GM03348 (cell line): ENCODE measurements at places on chromosomes 2 and 18.

DNA sequence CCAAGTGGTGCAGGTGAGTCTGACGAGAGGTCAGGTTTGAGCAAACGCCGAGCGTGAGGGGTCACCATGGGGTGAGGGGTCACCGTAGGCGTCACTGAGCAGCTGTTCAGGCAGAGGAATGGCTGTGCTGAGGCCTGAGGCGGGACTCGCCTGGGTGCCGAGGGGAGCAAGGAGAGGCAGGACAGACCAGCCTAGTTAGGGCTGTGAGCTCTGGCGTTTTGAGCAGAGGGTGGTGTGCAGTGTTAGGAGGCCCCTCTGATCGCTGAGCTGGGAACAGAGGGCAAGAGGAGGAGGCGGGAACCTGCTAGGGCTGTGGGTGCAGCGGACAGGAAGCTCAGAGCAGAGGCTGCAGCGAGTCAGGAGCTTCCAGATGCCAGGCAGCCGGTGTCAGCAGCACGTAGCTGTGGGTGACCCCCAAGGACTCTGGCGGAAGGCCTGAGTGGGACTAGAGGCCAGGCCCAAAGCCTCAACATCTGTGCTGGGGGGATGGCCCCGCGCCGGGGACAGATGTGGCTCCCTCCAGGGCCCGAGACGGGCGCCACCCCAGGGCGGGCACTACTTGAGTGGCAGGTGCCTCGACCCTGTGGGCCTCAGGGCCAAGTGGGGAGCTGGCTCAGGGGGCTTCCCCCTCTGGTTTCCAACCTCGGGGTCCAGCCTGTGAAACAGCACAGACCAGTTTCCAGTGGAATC is 55.7 kb downstream of the KCNG2 start:
- no peak for DNase-seq

- no peak for DNase-seq
Observed at GRCh38 chr2:109059474-109060165, 69.4 kb upstream of the SH3RF3 start.

GRCh38 chr2:38947241-38948239 is 57.9 kb downstream of the ARHGEF33 start:
- peak; percentile 81 for DNase-seq

DNA sequence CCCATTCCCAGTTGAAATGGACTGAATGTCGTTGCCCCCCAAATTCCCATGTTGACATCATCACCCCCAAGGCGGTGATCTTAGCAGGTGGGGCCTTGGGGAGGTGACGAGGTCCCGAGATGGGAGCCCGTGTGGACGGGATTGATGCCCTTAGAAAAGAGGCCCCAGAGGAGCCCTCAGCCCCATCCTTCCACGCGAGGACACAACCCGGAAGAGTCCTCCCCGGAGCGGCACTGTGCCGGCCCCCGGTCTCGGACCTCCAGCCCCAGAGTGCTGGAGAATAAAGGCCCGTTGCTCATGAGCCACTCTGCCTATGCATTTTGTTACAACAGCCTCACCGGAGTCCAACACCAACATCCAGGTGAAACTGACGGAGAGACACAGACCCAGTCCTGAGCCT is 30.4 kb upstream of the SALL3 start:
- DNase-seq = no peak

- DNase-seq = no peak
Observed at GRCh38 chr2:238921259-238921658, 73.4 kb downstream of the TWIST2 start.

DNA sequence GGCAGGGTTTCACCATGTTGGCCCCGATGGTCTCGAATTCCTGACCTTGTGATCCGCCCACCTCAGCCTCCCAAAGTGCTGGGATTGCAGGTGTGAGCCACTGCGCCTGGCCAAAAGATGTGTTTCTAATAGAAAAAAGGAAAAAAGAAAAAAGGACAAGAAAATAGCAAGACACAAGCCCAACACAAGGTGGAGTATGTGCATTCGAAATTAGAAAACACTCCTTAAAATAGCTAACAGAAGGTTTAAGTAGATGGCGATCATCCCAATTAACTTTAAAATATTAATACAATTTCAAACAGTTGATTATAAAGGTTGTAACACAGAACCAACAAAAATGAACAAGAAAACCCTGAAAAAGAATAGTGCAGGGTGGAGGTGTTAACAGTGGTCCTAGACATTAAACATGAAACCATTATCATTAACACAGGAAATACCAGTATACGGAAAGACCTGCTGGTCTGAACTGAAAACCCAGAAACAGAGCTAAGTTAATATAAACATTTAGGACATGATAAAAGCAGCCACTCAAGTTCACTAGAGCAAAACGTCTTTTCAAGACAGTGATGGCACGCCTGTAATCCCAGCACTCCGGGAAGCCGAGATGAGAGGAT is 57.9 kb downstream of the HDLBP start:
- no peak for DNase-seq

- peak; percentile 17 for DNase-seq
Observed at GRCh38 chr2:33134791-33135560, 188.2 kb downstream of the LTBP1 start.

- DNase-seq = no peak
Observed at GRCh38 chr2:62968668-62969067, 82.0 kb upstream of the OTX1 start.

- DNase-seq = no peak
Observed at GRCh38 chr2:225002656-225003045, 39.6 kb downstream of the DOCK10 start.

- no peak for DNase-seq
Observed at GRCh38 chr2:218086478-218086877, 17.4 kb downstream of the RUFY4 start.

DNA sequence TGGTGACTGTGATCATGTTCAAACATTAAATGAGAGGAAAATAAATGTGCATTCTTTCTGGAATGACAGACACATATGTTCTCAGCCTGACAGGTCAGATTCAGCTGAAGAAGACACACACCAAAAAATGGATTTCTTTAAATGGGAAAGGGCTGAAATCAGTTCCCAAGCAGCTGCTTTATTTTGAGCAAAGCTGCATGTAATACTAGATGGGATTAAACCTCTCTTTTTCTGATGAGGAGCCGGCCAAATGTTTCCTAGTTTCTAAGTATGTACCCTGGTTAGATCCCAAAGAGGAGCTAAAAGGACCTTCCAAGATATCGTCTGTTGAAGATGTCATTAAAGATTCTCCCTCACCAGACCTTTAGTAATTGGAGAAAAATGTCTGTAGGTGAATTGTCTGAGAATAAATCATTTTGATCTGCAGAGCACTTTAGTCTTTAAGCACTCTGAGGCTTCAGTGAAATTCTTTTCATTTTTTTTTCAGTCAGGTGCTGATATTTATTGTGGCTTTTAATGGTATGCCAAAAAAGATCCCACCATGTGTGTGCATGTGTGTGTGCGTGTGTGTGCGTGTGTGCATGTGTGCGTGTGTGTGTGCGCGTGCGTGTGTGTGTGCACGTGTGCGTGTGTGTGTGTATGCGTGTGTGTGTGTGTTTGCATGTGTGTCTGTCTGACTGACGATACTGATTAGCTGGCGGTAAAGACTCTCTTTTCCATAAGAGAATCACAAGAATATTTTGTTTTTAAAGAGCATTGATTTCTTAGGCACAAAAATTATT is 175.8 kb downstream of the IRS1 start:
- peak; percentile 9 for DNase-seq

- no peak for DNase-seq
Observed at GRCh38 chr2:8599421-8600242, 82.2 kb upstream of the ID2 start.

DNA sequence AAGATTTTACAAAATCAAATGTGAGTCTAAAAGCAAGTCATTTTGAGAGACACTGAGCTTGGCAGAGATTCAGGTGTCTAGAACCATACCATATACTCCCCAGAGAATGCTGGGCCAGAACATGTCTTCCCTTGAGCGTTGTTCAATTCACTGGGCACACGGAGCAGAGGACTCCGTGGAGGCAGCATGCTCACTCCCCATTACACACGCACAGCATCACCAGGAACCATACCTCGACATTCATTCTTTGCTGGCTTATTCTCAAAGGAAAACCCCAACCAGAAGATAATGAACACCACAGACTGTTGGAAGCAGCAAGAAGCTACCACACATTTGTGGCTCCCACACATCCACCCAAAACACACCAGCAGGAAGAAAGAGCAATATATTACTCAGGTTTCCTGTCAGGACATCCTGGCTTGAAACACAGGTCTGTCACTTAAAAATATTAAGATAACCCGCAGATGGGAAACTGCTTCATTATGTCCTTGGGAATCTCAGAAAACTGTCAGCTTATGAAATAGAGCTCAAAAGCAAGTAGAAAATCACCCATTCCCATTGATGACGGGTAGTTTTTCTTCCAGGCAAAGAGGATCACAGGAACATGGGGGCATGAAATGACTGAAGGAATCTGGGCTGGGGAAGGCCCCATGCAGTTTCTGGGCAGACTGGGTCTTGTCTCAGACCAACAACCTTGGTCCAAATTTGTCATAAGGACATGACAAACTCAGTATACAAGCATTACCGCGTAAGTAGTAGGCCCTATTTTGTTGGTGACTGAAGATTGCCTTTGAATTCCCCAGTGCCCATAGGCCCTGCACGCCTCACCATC is 46.4 kb downstream of the PCBP1 start:
- DNase-seq = no peak

DNA sequence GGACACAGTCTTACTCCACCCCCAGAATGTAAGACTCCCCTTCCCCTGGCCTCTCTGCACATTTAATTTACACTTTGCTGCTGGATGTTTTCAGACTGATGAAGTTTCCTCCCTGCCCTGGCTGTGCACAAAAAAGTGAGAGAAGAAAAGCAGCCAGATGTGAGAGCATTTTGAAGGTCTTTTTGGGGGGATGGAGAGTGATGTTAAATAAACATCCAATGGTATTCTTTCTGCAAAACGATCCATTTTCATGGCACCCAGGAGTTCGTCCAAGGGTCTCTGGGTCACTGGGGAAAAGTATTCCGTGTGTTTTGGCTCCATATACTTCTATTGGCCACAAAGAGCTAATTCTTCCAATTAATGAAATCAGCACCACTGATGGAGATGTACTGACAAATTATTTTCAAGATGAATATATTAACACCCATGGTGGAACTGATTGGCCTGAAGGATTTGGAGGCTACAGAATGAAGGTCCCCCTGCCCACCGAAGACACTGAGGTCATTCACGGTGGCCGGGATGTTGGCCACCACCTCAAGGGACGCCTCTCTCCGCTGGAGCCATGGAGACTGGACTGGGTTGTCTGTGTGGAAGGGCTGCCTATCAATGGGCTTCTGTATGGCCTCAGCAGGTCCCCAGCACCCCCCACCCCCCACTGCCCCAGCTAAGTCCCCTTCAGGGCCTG is 107.6 kb upstream of the PKDCC start:
- DNase-seq = no peak

DNA sequence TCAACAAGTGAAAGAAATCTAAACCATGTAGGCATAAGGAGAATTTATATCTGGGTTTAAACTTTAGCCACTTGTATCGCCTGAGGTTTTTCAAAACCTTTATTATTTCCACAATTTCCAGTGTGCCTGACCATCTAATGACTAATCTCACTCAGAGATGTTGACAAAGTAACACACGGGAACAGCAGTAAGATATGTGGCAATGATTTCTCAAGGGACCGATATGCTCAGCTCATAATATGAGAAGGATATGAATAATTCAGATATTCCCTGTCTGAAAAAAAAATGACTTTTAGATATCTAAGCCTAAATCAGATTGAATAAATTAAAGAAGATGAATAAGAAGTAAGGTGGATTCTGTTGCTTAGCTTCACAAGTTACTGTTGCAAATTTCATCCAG is 43.5 kb downstream of the TMEM163 start:
- DNase-seq = no peak

DNA sequence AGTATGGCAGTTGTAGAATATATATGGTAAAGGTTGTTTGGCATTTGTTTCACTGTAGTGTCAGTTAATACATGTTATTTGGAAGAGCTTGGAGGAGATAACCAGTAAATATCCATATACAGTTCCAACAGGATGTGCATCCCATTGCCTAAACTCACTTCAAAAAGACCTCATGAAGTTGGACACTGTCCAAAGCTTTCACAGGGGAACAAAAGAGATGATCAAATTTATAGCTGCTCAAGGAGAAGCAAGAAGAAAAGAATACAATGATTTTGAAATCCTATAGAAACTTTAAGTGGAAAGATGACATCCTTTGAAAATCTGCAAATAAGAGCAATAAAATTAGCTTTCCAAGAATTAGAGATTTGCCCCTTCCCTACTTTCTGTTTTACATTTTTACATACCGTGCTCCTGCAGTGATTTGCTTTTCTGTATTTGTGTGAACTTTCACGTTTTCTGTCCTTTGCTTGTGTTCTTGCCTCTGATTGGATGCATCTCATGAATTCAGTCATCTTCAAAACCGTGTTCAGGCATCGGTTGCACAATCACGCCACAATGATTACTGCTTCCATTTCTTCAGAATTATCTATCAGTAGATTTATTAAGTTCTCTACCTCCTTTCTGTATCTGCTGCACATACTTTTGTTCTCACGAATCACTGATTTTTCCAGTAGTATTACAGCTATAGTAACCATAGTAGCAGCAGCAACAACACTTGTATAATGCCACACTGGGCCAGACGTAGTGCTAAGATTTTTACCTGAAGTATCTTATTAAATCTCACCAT is 83.8 kb downstream of the PARD3B start:
- no peak for DNase-seq

- DNase-seq = peak; percentile 59
Observed at GRCh38 chr2:222912117-222912516, 51.3 kb downstream of the ACSL3 start.

GRCh38 chr2:15092691-15093090 is 460.2 kb downstream of the LRATD1 start:
- no peak for DNase-seq

- DNase-seq = no peak
Observed at GRCh38 chr2:186623084-186623483, 33.2 kb downstream of the ITGAV start.

- DNase-seq = no peak
Observed at GRCh38 chr2:6224267-6224666, 532.1 kb downstream of the SOX11 start.

DNA sequence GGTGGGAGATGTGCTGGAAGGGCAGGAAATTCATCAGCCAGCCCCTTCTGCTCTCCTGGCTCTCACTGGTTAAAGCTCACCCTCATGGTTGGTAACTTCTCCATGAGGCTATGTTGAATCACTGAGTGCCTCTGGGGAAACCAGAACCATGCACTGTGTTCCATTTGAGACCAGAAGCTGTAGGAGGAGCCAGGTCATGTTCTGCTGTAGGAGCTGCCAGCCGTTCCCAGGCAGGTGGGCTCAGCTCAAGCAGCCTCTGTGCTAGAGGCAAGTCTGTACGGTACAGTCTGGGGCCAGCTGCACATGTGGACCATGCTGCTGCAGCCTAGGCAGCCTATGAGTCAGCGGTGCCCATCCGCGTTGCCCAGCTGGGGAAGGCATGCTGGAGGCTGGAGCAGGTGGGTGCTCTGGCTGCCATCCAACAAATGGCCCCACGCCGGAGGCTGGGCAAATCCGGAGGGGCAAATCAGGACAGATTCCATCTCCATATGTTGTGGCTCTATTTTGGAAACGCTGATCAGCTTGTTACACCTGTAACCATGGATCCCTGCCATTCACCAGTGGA is 22.0 kb upstream of the KCNF1 start:
- no peak for DNase-seq
